Hematopoietic multipotent progenitor cell treated with erythropoietin and hydrocortisone succinate and interleukin-3 and kit ligand, for 4 days (in vitro differentiated cells): ENCODE measurements at places on chromosomes 13 and 19.

DNA sequence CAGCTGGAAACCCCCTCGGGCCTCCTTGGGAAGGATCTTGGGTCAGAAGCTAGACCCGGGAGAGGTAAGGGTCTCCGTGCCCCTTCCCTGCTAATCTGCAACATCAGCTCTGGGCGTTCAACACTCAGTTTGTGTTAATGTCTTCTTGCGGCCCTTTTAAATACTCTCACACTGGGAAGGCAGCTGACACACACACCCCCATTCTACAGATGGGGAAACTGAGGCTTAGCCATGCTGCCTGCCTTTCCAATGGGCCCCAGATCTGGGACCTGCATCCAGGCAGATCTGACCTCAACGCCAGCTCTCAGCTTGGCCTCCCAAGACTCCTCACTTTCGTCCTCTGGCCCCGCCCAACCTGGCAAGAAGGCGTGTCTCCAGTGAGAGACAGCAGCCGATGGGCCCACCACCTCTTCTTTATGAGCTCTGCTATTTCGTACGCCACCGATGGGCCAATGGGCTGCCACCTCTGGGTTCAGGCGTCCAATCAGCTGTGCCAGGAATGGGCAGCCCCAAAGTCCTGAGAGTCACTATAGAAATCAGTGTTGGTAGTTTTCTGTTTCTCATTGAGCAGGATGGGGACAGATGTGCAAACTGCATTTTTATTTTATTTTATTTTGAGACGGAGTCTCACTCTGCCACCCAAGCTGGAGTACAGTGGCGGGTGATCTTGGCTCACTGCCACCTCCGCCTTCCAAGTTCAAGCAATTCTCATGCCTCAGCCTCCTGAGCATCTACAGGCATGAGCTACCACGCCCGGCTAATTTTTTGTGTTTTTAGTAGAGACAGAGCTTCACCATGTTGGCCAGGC is 43.8 kb downstream of the DNM2 start:
- no peak for DNase-seq

DNA sequence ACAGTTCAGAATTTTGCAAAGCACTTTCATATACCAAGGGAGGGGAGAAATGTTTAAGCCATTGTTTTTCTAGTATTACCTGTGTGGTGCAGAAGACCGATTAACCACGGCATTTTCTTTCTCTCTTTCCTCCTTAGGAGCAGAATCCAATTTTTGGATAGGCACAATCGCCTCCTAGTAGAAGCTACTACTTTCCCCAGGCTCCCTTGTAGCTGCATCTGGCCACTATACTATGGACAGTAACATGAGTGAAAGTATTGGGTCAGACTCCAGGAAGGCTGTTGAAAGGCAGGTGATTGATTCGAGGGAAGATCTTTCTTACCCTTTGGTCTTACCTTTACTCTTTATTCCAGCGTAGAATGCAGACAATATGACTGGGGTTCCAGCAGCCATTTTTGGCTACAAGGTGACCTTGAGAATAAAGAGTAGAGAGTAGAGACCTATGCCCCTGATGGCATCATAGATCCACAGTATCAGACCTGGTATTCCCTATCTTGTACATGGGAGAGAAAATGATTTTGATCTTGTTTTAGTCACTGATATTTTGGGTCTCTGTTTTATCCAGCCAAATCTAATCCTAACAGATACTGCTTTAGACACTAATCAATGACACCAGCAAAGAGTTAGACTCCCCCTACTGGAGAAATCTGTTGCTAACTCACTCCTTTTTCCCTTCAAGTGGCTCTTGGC is 77.0 kb downstream of the LRRC63 start:
- peak; percentile 88 for DNase-seq

DNA sequence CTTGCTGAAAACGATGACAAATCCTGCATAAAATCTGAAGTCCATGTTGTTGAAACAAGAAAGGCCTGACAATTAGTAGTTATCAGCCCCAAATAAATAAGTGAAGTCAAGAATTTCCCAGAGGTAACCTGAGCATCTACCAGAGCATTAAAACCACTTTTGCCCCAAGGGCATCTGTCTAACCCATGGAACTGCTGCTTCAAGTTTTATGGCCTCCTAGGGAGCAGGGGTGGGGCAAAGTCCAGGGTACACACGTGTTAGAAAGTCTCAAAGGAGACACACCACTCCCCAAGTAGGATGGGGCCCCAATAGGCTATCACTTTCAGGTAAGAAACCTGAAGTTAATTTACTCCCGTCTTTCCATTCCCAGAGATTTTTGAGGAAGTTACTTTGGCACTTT is 81.1 kb downstream of the CACNA1A start:
- DNase-seq: no peak

GRCh38 chr13:23622985-23623384 is 52.8 kb downstream of the TNFRSF19 start:
- no peak for DNase-seq

- DNase-seq: no peak
Measured at GRCh38 chr13:92682832-92683517, 543.6 kb upstream of the GPC6 start.

GRCh38 chr13:34076319-34076718 is 258.4 kb downstream of the RFC3 start:
- no peak for DNase-seq

- DNase-seq: peak; percentile 53
Measured at GRCh38 chr13:19818223-19818842, 35.6 kb upstream of the PSPC1 start.

DNA sequence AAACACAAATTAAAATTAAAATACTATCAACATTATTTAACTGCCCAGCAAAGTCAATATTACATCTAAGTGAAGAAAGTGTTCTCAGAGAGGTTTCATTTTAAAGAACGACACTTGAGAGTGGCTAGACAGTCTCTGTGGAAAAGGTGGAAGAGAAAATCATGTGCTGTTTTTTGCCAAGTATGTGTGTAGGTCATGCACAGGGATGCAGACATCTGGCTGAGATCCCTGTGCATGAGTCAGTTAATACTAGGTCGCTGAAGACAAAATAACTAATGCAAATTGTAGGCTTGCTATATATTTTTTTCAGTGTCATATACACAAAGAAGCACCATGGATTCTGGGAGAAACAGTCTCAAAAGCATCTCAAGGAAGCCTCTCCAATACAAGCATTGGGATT is 44.3 kb upstream of the ENOX1 start:
- no peak for DNase-seq

DNA sequence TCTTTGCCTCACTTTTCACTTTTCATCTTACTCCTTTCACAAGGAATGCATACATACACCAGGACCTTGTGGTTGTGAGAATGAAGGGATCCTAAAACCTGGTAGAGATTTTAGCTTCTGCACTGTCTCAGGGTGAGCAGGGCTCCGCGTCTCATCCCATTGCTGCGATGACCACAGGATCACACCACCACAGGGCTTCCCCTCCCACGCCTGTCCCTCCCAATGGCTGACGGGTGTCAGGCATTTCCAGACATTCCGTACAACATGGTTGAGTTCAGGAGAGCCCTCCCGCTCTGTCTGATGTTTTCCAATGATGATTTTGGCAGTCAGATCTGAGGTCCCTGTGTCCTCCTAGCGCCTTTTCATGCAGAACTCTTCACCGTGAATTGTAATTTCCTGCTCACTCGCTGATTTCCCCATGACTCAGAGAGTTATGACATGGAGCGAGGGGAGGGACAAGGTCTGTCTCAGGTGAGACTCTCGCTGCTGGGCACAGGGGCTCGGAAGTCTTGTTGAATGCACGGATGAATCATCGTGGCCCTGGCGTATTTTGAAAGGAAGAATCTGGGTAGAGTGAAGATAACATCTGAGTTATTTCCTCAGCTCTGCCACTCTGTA is 102.8 kb downstream of the TEX29 start:
- DNase-seq: no peak

DNA sequence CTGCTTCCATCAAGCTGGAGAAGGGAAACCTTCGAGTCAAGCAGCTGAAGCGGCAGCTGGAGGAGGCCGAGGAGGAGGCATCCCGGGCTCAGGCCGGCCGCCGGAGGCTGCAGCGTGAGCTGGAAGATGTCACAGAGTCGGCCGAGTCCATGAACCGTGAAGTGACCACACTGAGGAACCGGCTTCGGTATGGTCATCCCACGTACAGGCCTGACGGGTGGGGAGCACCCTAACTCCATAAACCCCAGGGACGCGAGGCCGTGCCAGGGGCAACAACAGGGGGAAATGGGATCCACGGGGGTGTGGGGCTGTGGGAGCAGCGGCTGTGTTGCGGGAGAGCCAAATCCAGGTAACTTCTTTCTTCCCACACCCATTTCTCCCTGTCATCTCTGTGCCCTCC is 20.2 kb downstream of the KCNC3 start:
- DNase-seq: no peak

DNA sequence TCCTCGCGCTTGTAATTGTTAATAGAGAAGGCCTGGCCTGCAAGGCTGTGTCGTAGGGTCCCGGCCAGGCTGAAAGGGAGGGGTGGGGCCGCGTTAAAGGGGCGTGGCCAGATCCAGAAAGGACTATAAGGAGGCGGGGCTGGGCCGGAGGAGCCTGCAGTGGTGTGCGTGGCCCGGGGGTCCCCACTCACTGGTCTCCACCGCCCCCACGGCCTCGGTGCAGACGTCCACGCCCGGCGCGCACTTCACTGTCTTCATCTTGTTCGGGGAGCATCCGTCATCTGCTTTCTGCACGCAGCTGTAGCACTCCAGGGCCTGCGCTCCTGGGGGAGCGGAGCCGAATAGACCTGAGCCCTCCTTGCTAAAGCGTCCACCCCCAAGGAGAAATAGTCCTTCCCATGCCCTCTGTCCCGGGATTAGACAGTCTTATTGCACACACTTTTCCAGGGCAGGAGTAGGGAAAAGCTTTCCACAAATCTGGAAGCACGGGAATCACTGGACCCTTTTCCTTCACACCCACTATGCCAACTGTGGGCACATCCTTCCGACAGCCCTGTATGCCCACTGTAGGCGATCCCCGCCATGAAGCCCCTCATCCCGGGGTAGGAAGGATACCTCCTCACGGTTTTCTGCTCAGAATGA is 1.2 kb downstream of the LYPD3 start:
- no peak for DNase-seq

DNA sequence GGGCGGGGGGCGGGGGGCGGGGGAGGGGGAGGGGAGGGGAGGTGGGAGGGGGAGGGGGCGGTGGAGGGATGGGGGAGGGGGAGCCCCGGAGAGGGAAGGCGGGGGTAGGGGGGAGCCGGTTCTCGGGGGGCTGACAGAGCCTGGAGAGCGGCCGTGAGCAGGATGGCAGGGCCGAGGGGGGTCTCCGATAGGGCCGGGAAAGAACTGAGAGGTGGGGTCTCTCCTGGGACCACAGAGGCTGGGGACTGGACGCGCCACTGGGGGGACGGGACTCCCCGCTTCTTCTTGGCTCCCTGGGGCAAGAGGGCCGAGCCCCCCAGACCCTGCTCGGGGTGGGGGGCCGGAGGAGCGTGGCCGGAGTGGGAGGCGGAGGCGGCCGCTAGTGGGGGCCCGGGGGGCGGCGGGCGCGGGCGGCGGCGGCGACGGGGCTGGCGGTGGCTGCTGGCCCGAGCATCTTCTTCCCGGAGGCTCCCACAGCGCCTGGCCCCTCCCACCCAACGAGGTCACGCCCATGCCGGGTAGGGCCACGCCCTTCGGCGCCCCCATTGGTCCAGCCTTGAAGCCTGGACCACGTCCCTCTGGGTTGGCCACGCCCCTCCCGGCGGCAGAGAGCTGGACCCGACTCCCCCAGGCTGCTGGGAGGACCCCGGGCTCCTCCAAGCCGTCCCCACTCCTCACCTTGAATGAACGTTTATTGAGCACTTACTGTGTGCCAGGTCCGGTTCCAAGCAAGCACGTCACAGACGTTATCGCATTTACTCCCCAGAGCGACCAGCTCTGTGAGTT is at the start of gene NOVA2:
NOVA2 (minus strand) TSS at position 313 of the 786 bp plus-strand sequence. CDS start 514 bp downstream, outside the sequence.
- peak; percentile 77 for DNase-seq

DNA sequence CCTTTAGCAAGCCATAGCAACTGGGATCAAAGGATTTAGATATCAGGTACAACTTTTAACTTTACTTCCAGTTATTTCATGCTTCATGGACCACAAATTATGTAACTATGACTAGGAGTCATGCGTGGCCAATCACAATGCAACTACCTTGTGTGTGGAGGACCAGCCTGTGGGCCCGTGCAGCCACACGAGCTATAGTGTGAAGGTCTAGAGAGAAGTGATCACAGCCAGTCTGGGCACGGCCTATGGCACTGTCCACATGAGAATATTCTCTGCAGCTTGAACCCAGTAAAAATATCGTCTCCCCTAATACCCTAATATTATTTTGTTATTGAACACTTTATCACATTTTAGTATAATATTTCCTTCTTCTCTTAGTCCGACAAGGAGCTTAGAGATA is 464.9 kb upstream of the MIR17HG start:
- DNase-seq: no peak

- DNase-seq: peak; percentile 48
Measured at GRCh38 chr19:1105008-1105872, 1.4 kb downstream of the GPX4 start.

GRCh38 chr13:59906413-59907049 is 257.2 kb downstream of the DIAPH3 start:
- DNase-seq: peak; percentile 55

DNA sequence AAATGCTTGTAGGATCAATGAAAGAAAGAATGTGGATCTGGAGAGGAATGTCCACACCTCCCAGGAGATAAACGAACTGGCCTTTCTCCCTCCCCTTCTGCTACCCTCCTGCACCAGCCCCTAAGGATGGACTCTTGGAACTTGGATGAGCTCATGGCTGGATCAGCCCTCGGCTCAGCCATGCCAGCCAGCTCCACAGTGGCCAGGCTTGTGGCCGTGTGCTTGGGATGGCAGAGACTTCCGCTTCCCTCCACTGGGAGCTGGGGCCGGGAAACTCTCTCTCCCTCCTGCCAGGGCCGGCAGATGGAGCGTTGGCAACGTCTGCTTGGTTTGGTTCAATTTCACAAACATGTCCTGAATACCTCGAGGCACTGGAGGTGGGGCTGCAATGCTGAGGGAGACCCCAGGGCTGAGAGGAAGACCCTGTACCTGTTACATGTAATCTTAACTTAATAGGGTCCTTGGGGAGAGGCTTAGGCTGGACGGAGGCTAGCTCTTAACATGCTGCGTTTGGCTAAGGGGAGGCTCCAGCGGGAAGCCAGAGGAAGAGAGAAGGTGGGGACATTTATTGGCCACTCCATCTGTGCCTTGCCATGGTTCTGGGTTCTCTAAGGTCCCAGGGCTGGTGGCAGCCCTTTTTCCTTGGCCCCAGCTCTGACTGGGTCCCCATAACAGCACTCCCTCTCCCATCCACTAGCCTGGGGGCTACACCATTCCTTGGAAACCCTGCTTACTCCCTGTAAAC is 152.5 kb downstream of the IER2 start:
- DNase-seq: no peak

DNA sequence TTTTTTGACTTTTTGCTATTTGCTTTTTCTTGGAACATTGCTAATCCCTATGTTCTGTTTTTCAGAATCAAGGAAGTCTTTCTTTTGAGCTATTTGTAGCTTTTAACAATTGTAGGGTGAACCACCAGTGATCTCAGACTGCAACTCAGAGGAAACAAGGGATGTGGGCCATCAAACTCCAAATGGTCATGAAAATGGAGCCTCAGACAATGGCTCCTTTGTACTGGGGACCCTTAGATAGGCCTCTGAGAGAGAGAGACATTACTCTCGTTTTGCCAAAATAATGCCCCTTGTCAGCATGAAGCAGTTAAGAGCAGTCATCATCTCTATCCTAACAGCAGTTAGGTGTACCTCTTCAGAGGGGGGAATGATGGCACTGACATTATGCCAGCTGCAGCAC is 56.4 kb upstream of the GJB6 start:
- no peak for DNase-seq

GRCh38 chr13:43805071-43805468 is 18.3 kb upstream of the ENOX1 start:
- DNase-seq: no peak

GRCh38 chr19:30781047-30781446 is 408.9 kb downstream of the ZNF536 start:
- no peak for DNase-seq
